ENCODE measurements at places on chromosomes 7 and 10.
A peak's percentile ranks its signal among the peaks of the same experiment; 100 is the strongest.

- peak; percentile 45 for DNase-seq
Observed at GRCh38 chr10:87092376-87092860, 2.2 kb downstream of the GLUD1 start.

DNA sequence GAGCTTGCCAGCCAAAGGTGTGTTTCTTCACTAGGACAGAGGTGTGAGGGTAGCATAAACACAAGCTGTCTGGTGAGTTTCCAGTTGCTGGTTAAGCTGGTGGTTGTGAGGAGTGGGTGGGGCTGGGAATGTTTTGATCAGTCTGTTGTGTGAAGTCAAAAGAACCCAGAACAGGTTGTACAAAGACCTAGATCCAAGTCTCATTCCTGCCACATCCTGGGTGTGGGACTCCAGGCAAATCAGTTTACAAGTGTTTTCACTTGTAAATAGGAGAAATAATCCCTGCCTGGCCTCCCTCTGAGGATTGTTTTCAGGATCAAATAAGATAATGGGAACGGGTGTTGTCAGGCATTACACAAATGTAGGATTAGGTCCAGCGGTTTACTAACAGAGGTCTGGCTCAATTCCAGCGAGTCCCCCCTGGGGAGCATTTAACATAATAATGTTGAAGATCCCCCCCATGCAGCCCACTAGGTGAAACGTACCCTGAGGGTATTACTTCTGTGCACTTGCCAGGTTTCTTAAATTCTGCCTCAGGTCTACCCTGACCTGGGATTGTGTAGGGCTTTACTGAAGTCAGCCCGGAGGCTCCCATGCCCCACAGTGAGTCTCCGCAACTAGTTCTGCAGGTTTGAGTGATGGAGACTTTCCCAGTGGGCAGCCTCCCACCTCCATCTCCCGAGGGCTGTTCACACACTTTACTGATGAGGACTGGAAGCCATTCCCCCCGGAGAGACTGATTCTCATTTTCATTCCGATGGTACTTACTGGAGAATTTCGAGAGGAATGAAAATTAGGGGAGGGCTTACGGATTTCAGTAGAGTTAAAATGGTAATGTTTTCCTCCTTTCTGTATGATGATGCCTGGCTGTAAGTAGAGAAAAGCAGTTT, 2.7 kb upstream of the FRAT2 start:
- DNase-seq = no peak

GRCh38 chr7:149854611-149855360, 16.6 kb downstream of the ZNF862 start:
- no peak for DNase-seq

DNA sequence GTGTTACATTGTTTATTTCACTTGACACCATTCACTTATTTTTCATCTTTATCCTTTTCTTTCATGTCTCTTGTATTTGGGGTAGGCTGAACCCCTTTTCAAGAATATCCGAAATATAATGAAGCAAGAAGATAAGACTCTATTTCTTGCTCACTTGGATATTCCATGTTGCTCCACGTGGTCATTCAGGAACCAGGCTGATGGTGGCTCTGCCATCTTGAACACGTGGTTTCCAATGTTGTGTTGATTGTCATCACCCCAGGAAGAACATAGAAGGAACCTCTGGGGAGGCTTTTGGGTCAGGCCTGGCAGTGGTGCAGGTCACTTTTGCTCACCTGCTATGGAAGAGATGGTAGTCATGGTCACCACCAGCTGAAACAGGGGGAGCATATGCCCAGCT, 9.3 kb upstream of the GALNTL5 start:
- DNase-seq = no peak

DNA sequence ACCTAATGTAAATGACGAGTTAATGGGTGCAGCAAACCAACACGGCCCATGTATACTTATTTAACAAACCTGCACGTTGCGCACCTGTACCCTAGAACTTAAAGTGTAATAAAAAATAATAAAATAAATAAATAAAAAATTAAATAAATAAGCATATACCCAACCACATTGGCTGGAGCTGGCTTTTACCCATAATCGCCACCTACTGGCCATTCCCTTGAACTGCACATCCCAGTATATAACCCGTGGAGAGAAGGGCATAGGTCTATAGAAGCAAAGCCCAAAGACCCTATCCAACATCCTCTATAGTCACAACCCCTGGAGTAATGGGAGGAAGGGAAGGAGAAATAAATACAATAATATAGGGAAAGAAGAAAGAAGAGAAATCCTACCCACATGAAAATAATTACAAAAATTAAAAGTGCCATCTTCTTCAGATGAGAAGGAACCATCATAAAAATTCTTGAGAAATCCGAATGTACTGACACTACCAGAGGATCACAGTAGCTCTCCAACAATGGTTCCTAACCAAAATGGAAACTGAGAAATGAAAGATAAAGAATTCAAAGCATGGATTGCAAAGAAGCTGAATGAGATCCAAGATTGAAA, 65.6 kb downstream of the TWIST1 start:
- DNase-seq = no peak

DNA sequence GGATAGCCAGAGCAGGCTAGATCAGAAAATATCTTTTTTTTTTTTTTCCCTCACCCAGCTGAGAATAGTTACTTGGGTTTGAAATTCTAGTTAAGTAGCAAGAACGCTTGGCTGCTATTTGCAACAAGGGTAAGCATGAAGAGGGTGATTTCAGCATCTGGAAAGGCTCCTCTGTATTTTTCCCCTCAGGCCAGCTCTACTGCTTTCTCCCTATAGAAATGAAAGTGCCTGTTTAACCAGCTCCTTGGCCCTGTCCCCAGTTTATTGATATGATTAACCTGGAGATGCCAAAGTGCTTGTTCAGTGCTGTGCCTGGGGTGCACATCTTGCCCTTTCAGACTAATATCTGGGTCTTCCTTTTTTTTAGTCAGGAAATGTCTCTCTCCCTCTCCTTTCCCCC, 37.1 kb downstream of the AP3M1 start:
- no peak for DNase-seq

DNA sequence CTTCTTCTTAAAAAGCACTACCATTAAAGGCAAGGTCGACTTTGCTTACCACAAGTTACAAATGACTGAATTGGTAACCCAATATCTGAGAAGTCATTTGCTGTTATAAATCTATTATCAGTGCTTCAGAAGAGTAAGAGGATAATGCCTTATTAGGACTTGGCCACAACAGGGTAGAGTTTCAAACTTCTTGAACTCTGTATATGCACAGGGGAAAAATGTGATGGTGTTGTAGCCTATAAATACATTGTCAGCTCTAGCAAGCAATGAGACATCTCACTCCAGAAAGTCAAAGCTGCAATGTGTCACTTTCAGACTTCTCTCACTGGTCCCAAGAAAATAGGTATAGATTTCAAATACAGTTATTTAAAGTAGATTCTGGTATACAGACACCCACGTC, 9.3 kb downstream of the TFEC start:
- DNase-seq = no peak

DNA sequence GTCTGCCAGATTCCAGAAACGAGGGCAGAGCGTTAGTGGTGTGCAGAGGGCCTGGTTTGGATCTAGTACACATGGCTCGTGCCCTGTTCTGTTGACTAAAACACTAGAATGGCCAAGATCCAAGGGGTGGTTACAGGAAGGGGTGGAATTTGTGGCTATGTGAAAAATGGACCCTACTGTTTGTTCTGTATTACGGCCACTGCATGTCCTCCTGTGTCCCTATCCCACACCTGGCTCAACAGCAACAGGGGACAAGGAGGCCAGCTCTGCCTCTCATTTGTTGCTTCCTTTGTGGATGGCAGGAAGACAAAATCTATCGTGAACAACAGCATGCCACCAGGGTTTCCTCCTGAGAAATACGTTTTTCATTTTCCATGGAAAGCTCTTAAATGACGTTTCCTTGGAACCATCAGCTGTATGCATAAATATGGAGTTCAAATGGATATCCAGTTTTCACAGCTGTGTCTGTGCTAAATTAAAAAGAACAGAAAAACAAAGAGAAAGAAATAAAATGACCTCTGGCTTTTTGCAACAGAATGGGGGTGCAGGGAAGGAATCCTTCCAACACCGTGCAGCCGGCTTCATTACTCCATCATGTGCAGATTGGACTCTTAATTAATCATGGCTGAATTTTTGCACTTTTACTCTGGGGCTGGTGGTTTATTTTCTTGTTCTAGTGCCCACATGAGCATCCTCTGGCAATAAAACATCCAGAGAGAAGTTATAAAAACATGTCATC, 318.9 kb downstream of the CXCL12 start:
- DNase-seq = no peak

DNA sequence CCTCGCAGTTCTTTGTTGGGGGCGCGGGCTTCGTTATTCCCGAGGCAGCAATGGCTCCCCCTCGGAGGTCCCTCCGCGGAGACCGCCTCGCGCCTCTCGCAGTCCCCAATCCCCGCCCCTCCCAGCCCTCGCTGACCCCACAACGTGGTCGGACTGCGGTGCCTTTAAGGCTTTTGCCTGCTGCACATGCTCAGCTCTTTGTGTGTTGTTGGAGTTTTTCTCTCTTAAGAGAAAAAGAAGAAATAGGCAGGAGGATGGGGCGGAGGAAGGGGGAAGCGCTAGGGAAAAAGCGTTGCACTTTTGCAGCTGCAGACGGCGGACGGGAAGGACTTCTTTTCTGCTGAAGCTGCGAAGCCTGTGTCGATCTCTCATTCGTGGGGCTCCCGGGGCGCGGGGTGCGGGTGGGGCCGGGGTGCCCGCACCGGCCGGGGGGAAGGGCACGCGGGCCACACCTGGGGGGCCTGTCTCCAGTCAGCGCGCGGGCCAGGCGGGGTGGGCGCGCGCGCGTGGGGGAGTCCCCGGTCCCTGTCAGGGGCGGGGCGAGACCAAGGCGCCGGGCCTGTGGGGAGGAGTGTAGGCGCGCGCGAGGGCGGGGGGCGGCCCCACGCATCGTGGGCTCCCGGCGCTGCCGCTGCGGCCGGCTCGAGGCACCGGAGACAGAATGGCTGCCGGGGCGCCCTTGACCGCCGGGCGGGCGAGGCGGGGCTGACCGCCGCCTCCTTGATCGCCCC, 445 bp upstream of the ATRNL1 start:
- peak; percentile 53 for DNase-seq

- DNase-seq = no peak
Observed at GRCh38 chr7:43649755-43650274, 66.9 kb downstream of the STK17A start.

DNA sequence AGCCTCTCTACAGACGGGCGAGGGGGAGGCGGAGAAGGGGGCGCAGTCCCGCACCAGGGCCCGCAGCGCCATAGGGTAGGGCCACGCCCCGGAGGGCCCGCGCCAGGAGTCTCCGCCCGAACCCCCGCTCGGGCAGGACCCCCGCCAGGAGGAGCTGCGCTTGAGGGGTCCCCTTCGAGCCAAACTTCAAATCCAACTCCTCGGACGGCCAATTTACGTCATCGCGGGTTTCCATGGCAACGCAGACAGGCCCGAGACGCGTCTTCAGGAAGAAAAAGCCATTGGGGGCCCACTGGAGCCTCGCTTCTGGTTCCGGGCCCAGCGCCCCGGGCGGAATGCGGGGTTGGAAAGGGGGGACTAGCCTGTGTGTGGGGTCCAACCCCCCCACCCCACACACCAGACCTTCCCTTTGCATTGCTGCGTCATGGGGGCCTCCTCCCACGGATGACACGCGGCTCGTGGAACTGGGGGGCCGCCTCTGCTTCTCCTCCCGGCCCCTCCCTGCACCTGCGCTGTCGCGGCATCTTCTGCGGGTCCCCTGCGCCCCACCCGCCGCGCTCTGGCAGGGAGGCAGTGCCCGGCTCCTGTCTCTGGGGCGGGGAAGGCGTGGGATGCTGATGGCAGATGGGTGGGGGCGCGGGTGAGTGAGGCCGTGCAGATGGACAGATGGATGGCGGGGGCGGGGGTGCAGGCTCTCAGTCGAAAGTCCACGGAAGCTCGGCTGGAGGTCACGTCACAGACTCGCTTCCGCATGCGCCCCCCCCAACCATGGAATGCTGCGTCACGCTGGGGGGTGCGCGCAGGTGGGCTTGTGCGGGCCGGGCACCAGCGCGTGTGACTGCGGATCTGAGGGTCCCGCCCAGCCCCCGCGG, 1.2 kb downstream of the CALY start:
- DNase-seq = peak; percentile 72

GRCh38 chr10:130014263-130015074, 50.4 kb upstream of the EBF3 start:
- no peak for DNase-seq

- DNase-seq = no peak
Observed at GRCh38 chr7:29019896-29020295, 61.8 kb upstream of the TRIL start.

DNA sequence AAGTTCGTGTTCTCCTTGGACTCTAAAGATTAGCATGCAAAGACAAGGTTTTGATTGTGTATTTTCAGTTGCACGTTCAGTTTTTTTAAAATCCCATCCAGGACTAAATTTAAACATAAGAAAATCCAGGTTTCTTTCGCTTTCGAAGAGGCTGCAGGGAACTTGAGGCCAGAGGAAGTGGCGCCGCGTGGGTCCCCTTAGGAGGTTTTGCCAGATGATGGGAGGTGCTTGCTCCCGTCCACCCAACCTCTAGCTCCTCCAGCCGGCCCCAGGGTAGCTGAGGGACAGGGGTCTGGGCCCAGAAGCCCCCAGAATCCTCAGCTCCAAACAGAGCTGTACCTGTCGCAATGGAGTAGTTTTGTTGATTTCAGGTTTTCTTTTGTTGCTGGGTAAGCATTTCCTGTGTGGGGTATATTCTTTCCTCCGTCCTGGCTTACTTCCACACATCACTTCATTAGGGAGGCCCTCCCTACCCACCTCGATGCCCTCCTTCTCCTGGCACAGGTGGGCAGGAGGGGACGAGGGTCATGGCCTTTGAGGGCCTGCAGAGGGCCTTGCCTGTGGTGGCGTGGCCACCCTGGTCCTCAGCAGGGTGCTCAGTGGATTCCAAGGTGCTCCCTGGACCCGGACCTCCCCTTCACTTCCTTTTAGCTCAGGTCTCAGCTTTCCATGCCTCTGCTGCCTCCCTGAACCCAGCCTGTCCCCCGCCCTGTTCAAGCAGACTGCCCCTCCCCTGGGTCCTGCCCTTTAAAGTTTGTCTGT, 32.6 kb downstream of the LHPP start:
- peak; percentile 17 for DNase-seq

GRCh38 chr7:28473571-28474281, 61.4 kb downstream of the CREB5 start:
- DNase-seq = peak; percentile 57

DNA sequence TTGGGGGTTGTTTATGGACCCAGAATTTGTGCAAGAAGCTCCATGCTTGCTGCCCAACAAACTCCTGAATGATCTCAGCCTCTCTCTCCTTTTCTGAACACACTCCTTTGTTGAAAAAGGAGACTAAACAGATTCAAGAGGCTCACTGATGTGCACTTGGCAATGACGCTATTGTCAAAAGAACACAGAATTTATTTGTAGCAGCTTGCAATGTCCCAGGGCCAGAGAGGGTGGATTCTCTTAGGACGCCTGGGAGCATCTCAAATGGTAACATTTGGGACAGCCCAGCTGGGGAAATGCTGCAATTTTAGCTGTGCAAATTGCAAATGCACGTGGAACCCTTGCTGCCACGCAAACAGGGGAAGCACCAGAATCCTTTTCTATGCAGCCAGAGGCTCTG, 79.9 kb downstream of the GPR26 start:
- no peak for DNase-seq

DNA sequence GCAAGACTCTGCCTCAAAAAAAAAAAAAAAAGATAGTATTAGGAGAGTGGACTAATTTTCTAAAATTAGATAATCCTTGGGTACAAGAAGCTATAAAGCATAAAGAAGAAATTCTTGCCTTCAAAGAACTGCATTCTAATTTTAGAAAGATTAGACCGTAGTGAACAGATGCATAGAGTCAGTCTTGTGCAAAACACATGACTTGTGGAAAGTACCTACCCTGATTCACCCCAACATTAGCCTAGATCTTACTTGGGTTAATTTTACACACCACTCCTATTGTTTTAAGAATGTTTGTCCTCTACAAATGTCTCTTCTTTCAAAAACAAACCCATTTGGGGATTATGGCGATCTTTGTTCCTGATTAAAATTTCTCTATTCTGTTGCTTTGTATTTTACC, 38.9 kb upstream of the SP8 start:
- DNase-seq = no peak

All from muscle of arm (tissue), 14 donors.